HFFc6 (cell line): ENCODE measurements at places on chromosomes 2 and 18. TPM values are rescaled to one million over a fixed set of nuclear protein-coding genes. Genes with fewer than 3 reads are reported as not detected.

DNA sequence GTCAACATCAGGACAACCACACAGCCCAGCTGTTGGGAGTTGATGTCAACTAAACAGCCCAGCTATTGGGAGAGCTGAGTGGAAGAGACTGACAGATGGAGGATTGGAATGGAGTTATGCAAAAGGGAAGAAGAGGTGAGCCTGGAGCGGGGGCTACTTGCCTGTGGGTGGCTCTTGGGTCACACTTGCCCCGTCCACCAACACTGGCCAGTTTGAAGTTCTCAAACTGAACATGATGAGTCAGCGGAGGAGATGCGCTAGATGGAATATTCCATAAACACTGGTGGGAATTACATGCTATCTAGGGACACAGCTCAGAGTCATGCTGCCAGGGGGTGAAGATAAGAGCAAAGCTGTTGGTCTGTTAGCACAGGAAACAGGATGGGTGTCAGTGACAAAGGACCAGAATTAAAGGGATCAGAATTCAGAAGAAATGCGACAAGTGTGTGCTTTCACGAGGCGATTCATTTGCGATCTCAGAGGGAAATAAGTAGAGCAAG is 33.2 kb upstream of the AGAP1 start:
- DNase-seq, result no peak
- no peaks in the 10 kb centered on the region for H3K36me3 ChIP-seq
- no peak overlapping the region for H3K27ac ChIP-seq

DNA sequence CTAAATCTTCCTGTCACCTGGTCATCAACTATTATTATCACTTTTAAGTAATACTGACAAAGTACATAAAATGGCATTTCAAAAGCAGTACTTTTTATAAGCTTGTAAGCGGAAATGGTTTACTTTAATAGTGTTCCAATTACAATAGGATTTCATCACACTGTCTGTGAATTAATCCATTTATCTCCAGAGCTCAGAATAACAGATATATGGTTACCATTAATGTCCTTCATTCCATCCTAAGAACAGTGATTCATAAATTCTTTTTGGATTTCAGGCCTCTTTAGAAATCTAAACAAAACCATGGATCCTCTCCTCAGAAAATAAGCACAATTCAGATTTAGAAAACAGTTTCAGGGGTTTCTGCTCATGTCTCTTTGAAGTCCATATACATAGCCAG is 68.4 kb downstream of the PID1 start:
- H3K27me3 ChIP-seq, result no peaks in the 10 kb centered on the region
- H3K36me3 ChIP-seq, result peaks cover 4% of the 10 kb centered on the region; the same call in 1 of the 2 replicates

- H3K4me3 ChIP-seq, result no peak overlapping the region
- no peak overlapping the region for H3K27ac ChIP-seq
- H3K4me1 ChIP-seq, result no peaks in the 10 kb centered on the region
- H3K27me3 ChIP-seq, result no peaks in the 10 kb centered on the region
Observed at GRCh38 chr2:45505138-45505537, 105.9 kb downstream of the SRBD1 start.

GRCh38 chr2:209371407-209371806 is 52.4 kb upstream of the MAP2 start:
- H3K27ac ChIP-seq, result no peak overlapping the region
- peaks cover 35% of the 10 kb centered on the region for H3K4me1 ChIP-seq
- H3K4me3 ChIP-seq, result no peak overlapping the region
- no peak for DNase-seq

- H3K36me3 ChIP-seq, result no peaks in the 10 kb centered on the region
- H3K4me3 ChIP-seq, result no peak overlapping the region
- DNase-seq, result no peak
- no peaks in the 10 kb centered on the region for H3K4me1 ChIP-seq
- peaks cover 5% of the 10 kb centered on the region for H3K27me3 ChIP-seq
Observed at GRCh38 chr2:23256643-23257042, 128.3 kb upstream of the KLHL29 start.

DNA sequence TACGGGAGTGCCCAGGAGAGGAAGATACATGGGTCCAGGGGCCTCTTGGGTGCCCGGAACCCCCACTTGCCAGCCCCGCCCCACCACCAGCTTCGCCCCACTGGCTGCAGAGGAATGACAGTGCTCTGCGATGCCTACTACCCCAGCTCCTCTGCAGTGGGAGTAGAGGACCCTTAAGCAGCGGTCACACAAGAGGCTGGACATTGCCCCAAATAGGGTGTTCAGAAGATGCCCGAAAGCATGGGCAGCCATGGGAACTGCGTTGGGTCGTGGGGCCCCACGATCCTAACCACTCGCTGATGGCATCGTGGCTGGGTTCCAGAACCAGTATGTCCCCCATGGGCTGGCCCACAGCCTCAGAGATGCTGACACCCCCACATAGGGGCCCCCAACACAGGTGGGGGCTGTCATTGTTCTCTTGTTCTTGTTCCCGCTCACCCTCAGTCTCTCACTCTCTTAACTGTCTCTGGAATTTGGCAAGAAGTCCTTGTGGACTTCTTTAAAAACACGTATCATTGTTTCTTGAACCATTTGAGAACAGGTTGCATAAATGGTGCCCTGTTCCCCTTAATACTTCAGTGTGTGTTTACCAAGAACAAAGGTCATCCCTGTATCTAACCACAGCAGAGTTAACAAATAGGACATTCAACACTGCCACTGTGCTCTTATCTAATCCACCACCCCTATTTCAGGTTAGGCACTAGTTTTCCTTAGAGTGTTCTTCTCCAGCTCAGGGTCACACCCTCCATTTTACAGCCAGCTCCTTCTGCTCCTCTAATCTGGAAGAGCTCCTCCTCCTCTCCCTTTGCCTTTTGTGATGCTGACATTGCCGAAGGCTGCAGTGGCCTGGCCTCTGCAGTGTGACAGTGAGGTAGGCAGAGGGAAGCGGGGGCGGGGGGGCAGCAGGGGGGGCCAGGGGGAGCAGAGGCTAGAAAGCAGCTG is 76.3 kb downstream of the STPG4 start:
- peak overlapping the region; percentile 100 for H3K27ac ChIP-seq
- H3K36me3 ChIP-seq, result peaks cover 10% of the 10 kb centered on the region; the same call in 1 of the 2 replicates
- no peak for DNase-seq
- peaks cover 12% of the 10 kb centered on the region for H3K27me3 ChIP-seq

DNA sequence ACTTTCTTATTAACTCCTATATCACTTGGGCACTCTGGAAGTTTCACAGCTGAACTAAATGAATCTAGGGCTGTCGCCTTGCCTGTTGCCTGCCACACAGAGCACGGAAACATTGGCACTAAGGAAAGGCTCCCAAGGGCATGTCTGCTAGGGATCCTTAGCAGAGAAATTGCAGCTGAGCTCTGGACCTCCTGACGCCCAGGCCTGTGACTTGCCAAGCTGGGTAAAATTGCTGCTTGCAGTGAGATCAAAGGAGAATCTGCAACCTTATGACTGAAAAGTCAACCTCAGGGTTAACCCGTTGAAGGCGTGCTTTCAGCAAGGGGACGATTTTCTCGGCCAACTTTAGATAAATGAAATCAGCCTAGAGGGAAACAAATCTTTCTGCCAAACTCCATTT is 189.8 kb downstream of the NCK2 start:
- no peaks in the 10 kb centered on the region for H3K4me1 ChIP-seq
- H3K27ac ChIP-seq, result no peak overlapping the region
- DNase-seq, result no peak
- H3K4me3 ChIP-seq, result no peak overlapping the region
- H3K36me3 ChIP-seq, result no peaks in the 10 kb centered on the region
- peaks cover 18% of the 10 kb centered on the region for H3K27me3 ChIP-seq

DNA sequence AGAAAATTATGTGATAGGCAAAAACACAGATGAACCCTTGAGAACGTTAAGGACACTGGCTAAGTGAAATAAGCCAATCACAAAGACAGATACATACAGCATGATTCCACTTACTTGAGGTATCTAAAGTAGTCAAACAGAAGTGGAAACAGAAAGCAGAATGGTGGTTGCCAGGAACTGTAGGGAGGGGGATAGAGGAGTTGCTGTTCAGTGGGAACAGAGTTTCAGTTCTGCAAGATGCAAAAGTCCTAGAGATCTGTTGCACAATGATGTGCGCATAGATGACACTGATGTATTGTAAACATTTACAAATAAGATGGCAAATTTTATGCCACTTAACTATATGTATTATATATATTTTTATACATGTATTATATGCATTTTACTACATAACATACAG is 59.7 kb downstream of the POLE4 start:
- no peak for DNase-seq
- H3K4me1 ChIP-seq, result peaks cover 28% of the 10 kb centered on the region
- H3K27me3 ChIP-seq, result no peaks in the 10 kb centered on the region; the same call in 1 of the 2 replicates
- peaks cover 13% of the 10 kb centered on the region; the same call in 1 of the 2 replicates for H3K36me3 ChIP-seq

- no peaks in the 10 kb centered on the region for H3K4me1 ChIP-seq
- no peak overlapping the region for H3K4me3 ChIP-seq
- H3K27me3 ChIP-seq, result no peaks in the 10 kb centered on the region
- no peaks in the 10 kb centered on the region for H3K36me3 ChIP-seq
- H3K27ac ChIP-seq, result no peak overlapping the region
Observed at GRCh38 chr2:167510071-167510759, 621.9 kb downstream of the XIRP2 start.

- peaks cover 9% of the 10 kb centered on the region for H3K27me3 ChIP-seq
- H3K4me1 ChIP-seq, result no peaks in the 10 kb centered on the region
- no peak overlapping the region for H3K4me3 ChIP-seq
- H3K36me3 ChIP-seq, result no peaks in the 10 kb centered on the region
- H3K27ac ChIP-seq, result no peak overlapping the region
Observed at GRCh38 chr2:239773228-239774141, 251.7 kb downstream of the NDUFA10 start.

DNA sequence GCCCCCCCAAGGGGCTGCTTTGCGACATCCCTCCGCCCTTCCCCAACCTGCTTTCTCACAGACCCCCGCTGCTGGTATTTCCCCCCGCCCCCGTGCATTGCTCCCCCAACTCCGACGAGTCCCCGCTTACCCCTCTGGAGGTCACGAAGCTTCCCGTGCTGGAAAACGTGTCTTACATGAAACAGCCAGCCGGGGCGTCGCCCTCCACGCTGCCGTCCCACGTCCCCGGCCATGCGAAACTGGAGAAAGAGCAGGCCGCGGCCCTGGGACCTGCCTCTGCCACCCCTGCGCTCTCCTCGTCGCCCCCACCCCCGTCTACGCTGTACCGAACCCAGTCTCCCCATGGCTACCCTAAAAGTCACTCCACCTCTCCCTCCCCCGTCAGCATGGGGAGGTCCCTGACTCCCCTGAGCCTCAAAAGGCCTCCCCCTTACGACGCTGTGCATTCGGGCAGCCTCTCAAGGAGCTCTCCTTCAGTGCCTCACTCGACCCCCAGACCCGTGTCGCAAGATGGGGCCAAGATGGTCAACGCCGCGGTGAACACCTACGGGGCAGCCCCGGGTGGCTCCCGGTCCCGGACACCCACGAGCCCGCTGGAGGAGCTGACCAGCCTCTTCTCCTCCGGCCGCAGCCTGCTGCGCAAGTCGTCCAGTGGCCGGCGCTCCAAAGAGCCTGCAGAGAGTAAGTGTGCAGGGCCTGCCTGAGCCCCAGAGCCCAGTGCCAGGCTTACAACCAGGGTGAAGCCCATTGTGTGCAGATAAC is 183.0 kb downstream of the NYAP2 start:
- no peaks in the 10 kb centered on the region for H3K4me1 ChIP-seq
- H3K4me3 ChIP-seq, result no peak overlapping the region
- H3K27me3 ChIP-seq, result peaks cover 3% of the 10 kb centered on the region
- no peak overlapping the region for H3K27ac ChIP-seq

KLHL29 gene
- 8.4 to 8.8 TPM (median 8.7 TPM) in 3 replicates for total RNA-seq

CYS1 gene
- 0.32 to 1.7 TPM (median 0.50 TPM) in 3 replicates for total RNA-seq

CAPN14 gene
- total RNA-seq, result 0.06 and 0.10 TPM in 2 replicates

LIMS4 gene
- total RNA-seq, result 0.90 to 1.9 TPM (median 1.4 TPM) in 3 replicates

CROCC2 gene
- not detected in 3 replicates for total RNA-seq

SP5 gene
- total RNA-seq, result not detected in 3 replicates

PCARE gene
- total RNA-seq, result not detected in 3 replicates
